ENCODE measurements at places on chromosomes 2 and 18. TPM values are rescaled to one million over a fixed set of nuclear protein-coding genes. Genes with fewer than 3 reads are reported as not detected.

ANKRD62 gene
- not detected for total RNA-seq

PTH2R gene
- total RNA-seq: not detected

PCBP1 gene
- total RNA-seq: 155 TPM

FZD7 gene
- 24.4 TPM for total RNA-seq

NEURL3 gene
- not detected for total RNA-seq

CRYGC gene
- total RNA-seq: not detected
